ENCODE measurements at places on chromosomes 6 and 20.

- DNase-seq = peak; percentile 95
These were observed 70.6 kb upstream of the DST start for GRCh38 chr6:56713254-56713672.

DNA sequence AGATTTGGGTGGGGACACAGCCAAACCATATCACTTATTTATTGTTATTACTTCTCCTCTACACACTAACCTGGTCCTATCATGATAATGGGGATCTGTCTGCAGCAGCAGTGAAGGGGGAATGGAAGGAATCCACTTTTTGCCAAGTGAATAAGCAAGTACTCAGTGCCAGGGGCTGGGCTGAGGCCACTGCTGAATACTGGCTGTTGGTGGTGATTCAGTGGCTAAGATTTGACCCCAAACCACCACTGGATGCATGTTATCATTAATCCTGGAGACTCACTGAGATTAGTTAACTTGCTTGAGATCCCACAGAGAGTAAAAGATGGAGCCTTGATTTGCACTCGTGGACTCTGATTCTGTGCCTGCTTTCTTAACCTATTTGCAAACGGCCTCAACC is 127.7 kb downstream of the TSHZ2 start:
- DNase-seq = peak; percentile 5

DNA sequence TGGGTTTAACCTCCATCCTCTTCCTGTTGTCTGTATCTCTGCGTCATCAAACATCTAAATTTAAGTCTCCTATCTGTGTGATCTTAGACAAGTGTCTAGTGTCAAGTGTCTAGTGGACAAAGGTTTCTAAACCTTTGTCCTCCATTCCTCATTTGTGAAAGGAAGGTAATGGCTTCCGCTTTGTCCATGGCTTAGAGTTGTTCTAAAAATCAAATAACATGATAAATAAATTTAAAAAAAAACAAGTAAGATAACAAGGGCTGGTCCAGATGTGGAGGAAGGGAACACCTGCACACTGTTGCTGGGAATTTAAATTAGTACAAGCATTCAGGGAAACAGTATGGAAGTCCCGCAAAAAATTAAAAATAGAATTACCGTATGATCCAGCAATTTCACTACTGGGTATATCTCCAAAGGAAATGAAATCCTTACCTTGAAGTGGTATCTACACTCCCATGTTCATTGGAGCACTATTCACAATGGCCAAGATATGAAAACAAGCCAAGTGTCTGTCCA is 17.6 kb upstream of the SERPINB1 start:
- no peak for DNase-seq

- DNase-seq = no peak
These were observed 3.6 kb upstream of the SLC17A4 start for GRCh38 chr6:25750906-25751305.

DNA sequence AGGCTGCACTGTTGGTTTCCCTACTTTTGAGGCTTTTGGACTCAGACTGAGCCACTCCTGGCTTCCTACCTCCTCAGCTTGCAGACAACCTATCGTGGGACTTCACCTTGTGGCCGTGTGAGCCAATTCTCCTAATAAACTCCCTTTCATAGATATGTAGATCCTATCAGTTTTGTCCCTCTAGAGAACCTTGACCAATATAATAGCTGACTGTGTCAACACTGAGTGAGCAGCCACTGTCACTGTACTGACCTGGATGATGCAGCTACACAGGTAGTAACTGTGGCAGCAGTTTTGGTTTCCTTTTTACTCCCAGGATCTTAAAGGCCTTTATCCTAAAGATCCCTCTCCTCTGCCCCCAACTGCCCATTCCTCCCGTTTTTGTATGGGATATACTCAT is 70.2 kb downstream of the SLC22A3 start:
- no peak for DNase-seq

GRCh38 chr6:116248577-116248976 is 5.3 kb downstream of the TSPYL4 start:
- no peak for DNase-seq

DNA sequence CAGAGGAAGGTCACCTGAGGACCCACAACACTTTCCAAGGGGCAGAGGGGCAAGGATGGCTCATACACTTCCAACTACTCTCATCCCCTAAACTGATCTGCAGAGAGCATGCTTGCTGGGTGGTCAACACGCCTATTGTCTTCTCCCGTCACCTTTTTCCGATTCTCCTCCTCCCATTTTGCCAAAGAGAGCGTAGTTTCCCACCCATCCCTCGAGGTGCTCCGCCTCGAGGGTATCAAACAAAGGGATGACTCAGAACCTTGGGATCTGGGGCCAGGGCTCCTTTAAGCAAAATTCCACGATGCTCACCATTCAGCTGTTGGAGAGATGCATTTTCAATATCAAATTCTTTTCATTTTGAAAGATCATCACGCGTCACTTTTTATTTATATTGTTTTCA is 507.5 kb upstream of the SULF2 start:
- no peak for DNase-seq

DNA sequence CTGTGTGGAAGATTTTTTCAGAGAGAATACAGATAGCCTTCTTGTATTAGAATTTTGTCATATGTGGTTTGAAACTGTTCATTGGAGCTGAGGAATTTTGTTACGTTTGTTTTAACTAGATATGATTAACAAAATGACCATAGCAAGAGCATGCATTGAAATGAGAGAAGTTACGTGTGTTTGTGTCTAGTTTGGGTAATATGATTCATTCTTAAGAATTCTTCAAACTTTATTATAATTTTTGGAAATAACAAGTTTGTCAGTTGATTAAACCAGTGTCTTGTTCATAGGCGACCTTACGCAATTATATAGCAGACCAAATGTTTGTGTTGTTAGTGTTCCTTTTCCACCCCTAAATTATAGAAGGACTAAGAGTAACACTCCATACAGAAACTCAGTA is 5.5 kb downstream of the GMNN start:
- DNase-seq = peak; percentile 71

DNA sequence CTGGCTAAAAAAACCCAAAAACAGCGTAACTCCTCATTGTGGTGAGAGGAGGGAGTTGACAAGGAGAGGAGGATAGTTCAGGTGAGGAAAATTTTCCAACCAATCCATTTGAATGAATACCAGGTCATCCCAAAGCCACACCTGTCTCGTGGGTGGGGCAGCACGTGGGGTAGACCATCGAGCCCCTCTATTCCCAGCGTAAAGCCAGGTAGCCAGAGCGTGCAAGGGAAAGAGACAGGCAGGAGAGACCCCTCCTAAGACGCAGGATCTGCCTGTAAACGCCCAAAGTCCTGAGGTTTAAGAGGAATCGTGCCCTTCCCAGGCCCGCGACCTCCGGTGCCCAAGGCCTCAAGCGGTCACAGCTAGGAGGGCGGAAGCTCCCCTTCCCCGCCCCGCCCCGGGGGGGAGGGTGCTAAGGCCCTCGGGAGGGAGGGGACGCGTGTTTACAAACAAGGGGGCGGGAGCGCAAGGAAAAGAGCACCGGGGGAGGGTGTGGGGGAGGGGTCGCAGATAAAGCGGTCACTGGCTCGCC is 712 bp downstream of the RXRB start:
- peak; percentile 37 for DNase-seq

DNA sequence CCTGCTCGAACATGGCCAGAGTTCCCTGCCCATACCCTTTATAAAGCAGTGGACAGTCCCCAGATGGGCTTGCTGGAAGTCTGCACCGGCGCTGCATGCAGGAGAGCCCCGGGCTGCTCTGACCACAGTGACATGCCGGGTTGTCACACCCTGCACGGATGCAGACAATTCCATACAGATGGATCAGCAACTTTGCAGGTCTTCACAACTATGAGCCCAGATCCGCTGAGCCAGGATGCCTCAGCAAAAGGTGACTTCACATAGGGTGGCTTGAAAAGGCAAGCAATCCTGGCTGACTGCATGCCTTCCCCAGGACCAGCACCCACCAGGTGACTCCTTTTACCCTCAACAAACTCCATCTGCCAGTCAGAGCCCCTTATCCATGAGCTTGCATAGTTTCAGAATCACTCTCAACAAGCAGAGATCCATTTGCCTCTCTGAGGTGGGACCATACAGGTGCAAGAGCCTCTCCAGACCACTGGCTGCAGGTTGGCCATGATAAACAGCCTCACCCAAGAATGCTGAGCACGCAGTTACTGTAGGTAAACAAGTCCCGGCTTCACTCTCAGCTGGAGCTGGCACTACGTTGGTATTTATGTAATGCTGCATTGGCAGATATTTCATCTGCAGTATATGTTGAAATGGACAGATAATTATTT is 183.0 kb upstream of the QKI start:
- no peak for DNase-seq

DNA sequence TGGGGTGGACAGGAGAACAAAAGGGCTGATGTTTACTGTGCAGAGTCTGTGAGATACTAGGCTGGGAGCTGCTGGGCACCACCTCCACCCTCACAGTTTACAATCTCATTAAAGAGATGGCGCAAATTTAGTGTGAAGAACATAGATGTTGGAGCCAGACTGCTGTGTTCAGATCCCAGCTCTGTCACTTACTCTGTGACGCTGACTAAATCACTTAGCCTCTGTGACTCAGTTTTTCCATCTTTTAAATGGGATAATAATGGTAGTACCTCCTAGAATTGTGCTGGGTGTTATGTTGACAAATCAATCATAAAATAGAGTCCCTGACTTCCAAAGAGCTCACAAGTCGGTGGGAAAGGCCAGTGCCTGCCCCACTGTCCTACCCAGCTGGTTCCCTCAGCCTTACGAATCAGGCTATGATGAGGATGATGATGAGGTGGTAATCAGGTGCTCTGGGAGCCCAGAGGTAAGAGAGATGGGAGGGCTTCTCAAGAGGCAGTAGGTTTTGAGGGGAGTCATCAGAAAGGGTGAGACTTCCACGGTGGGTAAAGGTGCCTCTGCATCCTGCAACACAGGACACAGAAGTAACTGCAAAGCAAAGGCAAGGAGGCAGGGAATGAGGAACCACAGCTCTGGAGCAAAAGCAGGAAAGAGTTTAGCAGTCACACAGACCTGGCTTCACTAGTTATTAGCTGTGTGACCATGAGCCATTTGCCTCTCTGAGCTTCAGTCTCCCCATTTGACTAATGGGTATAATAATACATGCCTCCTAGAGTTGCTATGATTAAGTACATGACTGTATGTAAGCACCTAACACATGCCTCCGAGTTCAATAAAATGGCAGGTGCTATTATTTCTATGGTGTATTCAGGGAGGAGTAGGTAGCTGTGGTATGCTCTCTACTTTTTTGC is 8.9 kb downstream of the FYN start:
- DNase-seq = no peak

- no peak for DNase-seq
These were observed 60.2 kb downstream of the PYGB start for GRCh38 chr20:25308083-25308491.

DNA sequence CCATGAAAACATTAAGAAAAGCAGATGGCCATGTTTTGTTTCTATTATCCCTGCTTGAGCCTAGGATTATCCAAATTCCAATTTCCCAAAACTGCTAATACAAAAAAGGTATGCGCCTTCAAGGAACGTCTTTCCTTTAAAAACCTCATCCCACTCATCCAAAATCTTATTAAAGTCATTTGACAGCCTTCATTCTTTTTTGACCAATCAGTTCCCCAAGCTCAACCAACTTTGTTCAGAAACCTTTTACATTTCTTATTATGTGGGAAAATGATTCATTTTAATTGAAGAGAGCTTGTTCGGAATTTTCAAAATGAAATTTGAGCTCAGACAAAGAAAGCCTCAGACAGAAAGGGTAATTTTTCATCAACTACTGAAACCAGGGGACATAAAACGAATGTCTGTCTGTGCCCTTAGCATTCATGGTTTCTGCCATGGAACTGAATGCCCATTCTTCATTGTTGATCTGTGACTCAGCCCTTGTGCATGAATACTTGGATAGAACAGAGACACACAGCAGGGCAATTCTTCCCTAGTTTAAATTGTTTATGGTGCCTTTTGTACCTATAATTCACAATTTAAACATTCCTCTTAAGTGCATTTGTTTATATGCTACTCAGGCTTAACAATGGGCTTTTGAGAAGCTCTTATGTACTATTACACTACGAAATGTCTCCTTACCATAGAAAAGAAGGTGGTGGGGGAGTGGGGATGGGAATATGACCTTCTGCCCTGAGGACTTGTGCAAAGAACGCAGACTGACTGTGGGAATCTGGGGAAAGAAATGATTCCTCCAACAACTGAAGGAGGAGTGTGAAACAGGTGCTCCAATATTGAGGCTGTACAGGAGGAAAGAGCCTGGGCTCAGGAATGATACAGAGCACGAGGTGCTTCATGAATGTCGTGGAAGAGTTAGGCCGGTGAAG is 49.8 kb upstream of the ERVFRD-1 start:
- DNase-seq = peak; percentile 58

DNA sequence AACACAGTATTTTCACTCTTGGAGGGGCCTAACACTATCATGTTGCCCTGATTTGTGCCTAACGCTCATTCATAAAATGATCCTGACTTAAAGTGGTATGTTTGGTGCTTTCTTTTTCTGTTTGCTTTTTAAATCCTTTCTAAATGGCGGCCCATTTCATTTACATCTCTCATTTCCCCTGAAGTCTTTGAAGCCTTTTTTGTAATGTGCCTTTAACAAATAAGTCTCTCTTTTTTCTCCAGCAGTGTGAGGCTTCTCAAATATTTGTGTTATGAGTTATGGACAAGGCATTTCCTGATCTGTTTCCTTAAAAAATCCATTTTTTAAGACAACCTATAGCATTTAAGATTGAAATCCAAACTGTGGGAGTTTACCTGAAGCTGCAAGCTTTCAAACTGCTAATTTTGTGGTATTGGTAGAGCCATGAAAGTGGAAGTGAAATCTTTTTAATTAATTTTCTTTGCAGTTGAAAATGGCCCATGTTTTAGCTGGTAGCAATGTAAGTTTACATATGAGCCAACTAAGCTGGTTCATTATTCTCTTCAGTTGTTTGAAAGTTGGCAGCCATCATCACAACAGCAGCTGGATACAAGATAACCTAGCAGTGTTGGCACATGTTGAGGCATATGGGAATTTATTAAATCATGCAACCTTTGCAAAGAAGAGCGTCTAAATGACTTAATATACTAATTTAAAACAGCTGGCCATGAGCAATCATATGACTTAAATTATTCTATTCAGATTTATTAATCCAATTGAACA is 469.7 kb downstream of the CDKAL1 start:
- DNase-seq = no peak

GRCh38 chr20:3173610-3174441 is 477 bp upstream of the LZTS3 start:
- peak; percentile 36 for DNase-seq

All from renal cortical epithelial cell (primary cell).